HTR-8/SVneo (cell line): ENCODE measurements at places on chromosomes 12 and 14.

- no peak for DNase-seq
Observed at GRCh38 chr12:92218394-92219077, 72.9 kb upstream of the BTG1 start.

- DNase-seq = no peak
Observed at GRCh38 chr14:104346608-104347007, 208.2 kb downstream of the KIF26A start.

DNA sequence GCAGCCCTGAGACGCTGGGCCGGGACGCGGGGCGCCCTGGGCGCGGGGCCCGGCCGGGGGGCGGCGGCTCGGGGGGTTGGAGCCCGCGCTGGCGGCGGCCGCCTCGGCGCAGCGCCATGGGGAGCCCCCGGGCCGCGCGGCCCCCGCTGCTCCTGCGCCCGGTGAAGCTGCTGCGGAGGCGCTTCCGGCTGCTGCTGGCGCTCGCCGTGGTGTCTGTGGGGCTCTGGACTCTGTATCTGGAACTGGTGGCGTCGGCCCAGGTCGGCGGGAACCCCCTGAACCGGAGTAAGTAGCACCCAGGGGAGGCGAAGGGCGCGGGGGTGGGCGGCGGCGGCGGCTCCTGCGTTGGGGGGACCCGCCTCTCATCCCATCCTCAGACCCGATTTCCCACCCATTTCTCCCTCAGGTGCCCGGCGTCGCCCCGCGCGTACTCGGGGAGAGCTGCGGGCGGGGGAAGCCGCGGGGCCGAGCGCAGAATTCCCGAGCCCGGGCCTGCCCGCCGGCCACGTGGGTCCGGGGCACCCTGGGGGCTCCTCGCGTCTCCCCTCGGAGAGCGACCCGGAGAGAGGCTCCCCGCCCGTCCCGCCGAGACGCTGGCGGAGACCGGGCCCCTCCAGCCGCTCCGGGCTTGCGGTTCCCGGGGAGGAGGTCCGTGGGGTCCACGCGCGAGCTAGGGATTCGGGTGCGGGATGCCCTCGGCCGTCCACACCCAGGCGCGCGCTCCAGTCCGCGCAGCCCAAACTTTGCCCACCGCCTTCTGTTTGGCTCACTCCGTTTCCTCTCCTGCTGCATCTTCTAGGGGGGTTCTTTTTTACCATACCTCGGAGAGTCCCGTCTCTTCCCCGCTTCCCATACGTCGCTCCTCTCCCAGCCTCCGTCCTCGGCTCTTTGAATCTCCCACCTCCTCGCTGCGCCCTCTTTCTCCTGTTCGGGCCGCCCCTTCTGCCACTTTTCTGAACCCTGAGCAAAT is 807 bp downstream of the B4GALNT3 start:
- DNase-seq = peak; percentile 48

DNA sequence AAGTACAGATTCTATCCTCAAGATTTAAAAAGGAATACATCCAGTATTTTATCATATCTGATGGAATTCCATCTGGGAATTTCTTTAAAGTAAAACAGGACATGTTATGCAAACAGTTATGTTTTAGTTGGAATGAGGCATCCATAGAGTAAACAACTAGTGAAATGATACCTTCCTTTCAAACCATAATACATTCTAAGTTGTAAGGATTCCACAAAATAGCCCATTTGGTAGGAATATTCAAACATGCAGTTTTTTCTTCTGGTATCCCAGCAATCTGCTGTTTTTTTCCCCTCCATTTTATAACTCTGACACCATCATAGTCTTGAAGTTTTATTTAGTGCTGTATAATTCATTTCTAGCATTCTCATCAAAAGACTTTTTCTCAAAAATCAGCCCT is 149.6 kb downstream of the ADAMTS20 start:
- no peak for DNase-seq

- DNase-seq = no peak
Observed at GRCh38 chr14:99552572-99553216, 51.3 kb downstream of the CCDC85C start.

DNA sequence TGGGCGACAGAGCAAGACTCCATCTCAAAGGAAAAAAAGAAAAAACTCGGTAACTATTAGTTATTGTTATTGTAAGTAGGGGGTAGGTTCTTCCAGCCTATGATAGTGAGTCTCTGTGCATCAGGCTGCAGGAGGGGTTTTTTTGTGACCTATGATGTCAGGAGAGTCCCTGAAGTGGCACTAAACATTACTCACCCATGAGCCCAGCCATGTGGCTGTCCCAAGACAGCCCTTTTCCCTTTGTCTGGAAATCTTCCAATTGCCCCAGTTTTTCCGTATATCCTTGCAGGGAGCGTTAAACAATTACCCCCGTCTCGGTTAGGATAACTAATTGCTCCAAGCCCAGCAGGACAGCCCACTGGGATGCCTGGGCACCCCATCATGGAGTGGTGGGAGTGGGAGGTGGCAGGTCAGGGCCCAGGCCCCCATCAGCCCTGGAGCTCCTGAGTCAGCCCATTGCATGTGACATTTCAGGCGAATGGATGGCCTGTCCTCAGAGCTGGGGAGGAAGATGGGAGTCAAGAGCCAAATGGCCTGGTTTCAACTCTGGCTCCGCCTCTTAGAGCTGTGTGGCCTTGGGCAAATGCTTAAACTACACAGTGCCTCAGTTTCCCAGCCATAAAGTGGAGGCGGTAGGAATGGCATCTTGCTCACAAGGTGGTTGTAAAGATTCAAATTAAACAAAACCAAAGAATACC is 16.4 kb downstream of the PHETA1 start:
- DNase-seq = no peak

GRCh38 chr12:31518680-31519227 is 72.2 kb downstream of the DENND5B start:
- peak; percentile 83 for DNase-seq

- no peak for DNase-seq
Observed at GRCh38 chr12:116609319-116610114, 50.3 kb downstream of the MAP1LC3B2 start.

DNA sequence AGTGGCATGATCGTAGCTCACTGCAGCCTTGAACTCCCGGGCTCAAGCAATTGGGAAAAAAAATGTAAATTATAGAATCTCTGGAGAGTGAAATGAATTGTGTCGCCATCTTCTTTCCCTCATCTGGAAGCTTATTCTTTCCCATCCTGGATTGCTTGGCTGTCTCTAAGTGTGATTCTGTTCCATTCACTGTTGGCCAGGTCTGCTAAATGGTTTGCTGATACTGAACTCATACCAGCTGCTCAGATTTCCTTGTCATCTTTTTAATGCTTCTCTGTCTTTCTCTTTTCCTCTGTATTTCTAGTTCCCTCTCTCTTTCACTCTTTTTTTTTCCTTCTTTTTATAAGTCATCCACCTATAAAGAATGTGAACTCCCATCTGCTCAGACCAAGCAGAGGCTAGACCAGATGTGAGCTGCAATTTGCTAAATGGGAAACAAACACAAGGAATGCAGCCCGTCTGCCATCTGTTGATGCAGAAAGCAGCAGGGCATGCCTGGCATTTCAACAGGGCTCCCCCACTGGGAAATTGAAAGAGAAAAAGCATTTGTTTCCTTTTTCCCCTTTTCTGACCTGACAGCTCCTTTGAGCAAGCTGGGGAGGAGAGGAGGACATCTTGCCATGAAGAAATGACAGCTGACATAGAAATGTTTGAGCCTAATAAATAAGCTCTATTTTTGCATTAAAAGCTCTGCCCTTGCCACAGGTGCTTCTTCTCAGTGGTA is 1823.6 kb upstream of the FLRT2 start:
- peak; percentile 2 for DNase-seq

DNA sequence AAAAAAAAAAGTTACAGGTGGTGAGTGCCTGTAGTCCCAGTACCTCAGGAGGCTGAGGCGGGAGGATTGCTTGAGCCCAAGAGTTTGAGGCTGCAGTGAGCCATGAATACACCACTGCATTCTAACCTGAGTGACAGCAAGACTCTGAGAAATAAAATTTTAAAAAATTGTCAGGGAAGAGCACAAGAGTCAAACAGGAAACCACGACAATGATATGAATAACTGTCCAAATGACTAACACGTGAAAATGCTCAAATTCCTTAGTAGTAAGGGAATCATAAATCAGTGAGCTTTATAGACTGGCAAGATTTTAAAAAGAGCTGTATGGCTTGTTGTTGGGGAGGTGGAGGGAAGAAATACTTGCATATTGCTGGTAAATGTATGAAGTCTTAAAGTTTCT is 12.9 kb upstream of the ASPG start:
- DNase-seq = peak; percentile 46

DNA sequence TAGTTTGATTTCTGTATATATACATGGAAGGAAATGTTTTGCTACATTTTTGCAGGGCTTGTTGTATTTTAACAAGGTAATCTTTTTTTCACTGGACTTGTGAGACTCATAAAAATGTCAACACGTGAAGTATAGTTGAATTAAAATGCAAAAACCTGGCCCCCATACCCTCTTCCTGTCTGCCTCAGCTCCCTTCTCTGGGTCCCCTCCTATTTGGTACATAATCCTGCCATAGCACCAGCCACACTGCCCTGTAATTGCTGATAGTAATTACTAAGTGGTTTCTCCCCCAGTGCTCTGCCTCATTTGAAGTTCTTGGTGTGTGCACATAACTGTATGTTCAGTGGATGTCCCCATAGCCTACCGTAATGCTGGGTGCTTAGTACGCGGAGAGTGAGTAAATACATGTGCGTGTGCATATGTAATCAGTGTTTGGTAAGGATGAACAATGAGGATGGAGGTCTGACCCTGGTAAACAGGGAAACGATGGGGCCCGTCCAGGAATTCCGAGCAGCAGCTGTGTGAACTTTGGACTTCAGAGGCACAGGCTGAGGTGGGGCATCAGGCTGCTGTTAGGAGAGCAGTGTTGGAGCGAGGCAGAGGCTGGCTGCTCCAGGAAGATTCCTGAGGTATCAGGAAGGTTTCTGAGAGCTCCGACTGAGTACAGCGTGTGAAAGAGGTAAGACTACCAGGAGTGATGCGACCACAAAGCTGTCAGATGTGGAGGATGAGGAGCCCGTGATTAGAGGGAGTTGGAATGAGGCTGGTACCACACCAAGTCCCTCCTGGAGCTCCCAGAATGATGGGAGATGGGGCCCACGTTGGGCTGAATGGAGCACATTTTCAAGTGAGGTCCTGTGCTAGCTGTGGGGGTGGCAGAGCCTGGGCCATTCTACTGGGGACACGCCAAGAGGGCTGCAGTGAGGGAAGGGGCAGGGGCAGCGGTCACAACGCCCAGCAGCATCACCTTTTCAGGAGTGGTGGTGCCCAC is 106.8 kb downstream of the PELI2 start:
- DNase-seq = no peak

GRCh38 chr14:31265701-31266398 is 58.3 kb upstream of the HECTD1 start:
- no peak for DNase-seq

DNA sequence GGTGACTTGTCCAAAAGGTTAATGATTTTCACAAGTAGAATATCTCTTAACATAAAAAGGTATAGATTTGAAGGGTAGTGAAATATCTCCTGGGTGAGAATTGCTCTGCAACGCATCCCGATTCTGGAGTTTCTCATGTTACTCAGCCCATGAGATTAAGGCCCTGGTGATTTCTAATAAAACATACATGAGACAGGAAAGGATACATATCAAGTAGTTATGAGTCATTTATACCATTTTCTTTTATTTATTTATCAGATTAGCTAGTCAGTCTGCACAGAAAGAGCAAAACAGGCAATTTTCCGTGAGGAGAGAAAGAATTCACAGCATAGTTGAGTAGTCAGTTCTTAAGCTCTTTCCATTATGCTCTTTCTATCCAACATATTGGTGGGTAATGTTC is 535.6 kb upstream of the ATP2B1 start:
- no peak for DNase-seq

DNA sequence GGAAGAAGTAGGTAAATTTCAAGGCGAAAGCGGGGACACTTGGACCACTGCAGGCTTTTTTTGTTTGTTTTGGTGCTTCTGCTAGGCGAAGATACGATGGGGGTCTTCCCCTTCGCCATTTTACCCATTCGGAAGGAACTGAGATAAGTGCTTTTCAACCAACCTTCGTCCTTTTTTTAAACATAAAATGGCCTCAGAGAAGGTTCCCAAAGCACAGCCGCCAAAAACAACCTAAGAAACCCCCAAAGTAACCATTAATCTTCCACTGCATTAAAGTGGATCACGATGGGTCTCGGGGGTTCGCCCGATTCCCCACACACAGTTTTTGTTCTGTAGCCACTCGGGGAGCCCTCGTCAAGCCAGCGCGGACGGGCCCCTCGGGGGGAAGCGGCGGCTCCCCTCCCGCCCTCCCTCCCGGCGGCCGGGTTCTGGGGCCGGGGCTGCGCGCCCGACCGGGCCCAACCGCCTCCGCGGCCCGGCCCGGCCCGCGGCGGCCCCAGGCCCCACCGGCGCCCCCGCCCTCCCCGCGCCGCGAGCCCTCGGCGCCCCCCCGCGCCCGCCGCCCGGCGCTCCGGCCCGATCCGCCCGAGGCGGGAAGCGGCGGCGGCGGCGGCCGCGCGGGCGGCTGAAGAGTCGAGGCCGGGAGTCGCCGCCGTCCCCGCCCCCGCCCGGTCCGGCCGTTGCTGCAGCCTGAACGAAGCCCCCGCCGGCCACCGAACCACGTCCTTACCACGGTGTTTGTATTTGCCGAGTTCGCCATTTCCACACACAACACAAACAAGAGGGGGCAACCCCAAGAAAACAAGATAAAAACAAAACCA is 790 bp downstream of the GTF2A1 start:
- DNase-seq = no peak

DNA sequence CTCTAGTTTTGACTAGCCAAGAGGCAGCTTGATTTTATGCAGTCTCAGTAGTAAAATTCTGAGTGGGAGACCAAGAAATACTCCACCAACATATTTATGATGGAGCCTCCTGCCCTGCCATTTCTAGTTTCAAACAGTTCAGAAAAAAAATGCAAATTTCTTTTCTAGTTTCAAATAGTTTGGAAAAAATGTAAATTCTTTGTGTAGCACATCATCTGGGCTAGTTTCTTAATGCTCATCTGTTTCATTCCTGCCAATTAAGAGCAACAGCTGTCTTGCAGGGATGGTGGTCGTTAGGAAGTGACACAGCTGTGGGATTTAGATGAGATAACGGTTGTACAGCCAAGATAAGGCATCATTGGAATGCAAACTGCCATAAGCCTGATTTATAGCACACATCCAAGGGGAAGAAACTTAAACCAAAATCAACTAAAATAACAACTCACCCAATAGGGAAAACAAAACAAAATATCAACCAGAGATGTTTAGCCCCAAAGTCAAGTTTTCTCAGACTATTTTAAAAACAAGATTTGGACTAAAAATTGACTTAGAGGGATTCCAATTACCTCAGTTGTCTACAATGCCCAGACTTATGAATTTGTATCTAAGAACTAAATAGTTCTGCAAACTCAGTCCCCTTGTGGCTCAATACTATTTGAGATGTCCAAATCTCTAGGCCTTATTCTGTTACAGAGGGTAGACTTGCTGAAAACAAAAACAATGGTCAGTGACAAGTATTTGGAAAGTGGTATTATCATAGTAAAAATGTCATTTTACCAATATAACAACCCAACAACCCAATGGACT is 291.3 kb upstream of the ATP2B1 start:
- DNase-seq = peak; percentile 37

- no peak for DNase-seq
Observed at GRCh38 chr12:28814246-28814645, 334.8 kb upstream of the FAR2 start.

DNA sequence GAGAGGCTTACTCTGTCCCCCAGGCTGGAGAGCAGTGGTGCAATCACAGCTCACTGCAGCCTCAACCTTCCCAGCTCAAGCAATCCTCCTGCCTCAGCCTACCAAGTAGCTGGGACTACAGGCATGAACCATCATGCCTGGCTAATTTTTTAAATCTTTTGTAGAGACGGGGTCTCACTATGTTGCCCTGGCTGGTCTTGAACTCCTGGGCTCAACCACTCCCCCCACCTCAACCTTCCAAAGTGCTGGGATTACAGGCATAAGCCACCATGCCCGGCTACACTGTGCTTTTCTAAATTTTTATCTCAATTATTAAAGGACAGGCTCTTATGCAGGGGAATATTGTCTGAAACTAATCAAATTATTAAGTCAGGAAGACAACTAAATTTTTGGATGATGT is 44.6 kb downstream of the EML1 start:
- DNase-seq = no peak
